ENCODE measurements at places on chromosomes 6 and 20. TPM values are rescaled to one million over a fixed set of nuclear protein-coding genes. Genes with fewer than 3 reads are reported as not detected.
A peak's percentile ranks its signal among the peaks of the same experiment; 100 is the strongest.

- DNase-seq = peak; percentile 20
Measured at GRCh38 chr20:9093218-9093957, 24.5 kb downstream of the PLCB4 start.

- no peak for DNase-seq
Measured at GRCh38 chr6:15505463-15505918, 157.3 kb downstream of the DTNBP1 start.

DNA sequence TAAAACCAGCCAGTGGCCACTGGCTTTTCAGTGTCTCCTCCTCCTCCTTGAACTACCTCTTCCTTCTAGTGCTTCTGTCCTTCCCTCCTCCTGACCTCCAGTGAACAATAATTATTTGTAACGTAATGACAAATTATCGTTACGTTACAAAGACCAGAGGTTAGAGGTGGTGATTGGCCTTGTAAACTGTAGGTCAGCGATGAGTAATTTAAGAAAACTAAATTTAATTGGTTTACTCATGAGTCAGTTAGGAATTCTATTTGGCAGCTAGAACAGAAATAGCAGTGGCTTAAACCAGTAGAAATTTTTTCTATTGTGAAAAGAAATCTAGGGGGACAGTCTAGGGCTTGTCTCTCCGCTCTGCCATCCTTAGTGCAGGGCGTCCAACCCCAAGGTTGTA is 38.8 kb downstream of the PPARD start:
- no peak for DNase-seq

DNA sequence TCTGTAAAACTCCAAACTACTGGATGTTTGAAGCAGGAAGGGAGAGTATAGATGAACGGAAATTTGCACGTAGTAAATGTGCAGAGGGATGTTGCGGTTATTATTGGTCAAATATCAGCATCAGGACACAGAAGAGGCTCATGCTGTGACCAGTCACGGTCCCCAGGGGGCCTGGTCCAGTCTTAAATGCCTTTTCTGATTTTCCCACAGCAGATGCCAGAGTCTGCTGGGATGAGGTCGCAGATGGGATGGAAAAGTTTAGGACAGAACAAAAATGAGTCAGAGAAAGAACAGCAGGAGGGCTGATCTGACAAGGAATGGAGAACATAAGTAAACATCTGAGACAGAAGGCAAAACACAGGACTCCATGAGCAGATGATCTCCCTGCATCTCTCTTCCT is 11.7 kb upstream of the SIRPG start:
- DNase-seq = no peak

GRCh38 chr20:38878866-38879265 is 47.4 kb upstream of the FAM83D start:
- no peak for DNase-seq

Gene C20orf144
- polyA plus RNA-seq = 0.11 TPM

Gene CST3
- 207 TPM for polyA plus RNA-seq

Gene DACT2
- polyA plus RNA-seq = 15.9 TPM
